Stimulated activated CD8-positive, alpha-beta memory T cell treated with anti-CD3 and anti-CD28 coated beads, Interleukin-2, amount 100 ng/mL, for 1 hour (primary cell): ENCODE measurements at places on chromosomes 1 and 21.

DNA sequence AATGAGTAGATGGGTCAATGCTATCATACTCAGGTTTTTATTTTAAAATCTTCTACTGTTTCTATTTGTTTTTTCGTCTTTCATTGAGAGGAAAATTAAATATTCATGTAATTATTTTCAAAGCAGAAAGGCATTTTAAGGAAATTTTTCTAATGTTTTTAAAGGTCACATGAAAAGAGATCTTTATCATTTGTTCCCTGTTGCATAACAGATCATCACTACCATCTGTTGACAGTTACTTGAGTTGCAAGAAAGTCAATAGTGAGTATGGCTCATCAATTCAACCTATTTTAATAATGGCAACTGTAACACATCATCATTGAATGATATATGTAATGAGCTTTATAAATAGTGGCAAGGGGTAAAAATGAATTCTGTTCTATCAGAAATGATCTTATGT lies 369.7 kb downstream of the DPYD start:
- DNase-seq = no peak

DNA sequence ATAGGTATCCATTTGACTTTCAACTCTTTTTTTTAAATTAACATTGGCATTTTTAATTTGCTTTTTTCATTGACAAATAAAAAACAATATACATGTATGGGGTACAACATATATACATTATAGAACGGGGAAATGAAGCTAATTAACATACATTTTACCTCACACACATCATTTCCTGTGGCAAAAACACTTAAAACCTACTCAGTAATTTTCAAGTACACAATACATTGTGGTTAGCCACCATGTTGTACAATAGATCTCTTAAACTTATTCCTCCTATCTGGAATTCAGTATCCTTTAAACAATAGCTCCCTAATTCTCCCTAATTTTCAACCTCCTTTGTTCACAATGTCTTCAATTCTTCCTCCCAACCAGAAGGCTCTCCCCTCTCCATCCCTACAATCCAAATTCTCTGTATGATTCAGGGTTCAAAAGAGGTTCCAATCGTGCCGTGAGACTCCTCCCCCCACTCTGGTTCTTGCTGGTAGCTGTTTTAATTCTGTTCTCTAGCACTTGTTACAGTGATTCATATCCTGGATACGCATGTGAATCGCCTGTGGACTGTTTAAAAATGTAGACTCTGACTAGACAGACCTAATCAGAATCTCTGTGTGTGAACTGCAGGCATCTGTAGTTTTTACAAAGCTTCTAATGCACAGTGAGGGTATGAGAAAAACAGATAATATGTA lies 87.6 kb upstream of the DUSP10 start:
- no peak for DNase-seq

DNA sequence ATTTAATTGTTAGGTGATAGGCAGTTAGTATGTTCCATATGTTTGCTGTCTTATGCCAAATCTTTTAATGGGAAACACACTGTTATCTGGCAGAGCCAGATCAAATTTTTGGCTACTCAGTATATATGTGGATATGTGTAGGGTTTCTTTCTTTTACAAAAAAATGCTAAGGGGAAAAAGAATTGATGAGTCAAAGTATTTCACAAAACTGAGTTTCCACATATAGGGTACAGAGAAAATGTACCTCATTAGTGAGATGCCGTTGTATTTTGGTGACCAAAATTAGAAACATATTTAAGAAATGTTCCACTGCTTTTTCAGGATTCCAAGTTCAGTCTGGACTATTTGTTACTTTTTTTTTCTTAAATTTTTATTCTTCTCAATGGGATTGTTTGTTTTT lies 201.2 kb upstream of the PTGFR start:
- no peak for DNase-seq

GRCh38 chr1:101290922-101291561 lies 54.2 kb downstream of the S1PR1 start:
- no peak for DNase-seq

DNA sequence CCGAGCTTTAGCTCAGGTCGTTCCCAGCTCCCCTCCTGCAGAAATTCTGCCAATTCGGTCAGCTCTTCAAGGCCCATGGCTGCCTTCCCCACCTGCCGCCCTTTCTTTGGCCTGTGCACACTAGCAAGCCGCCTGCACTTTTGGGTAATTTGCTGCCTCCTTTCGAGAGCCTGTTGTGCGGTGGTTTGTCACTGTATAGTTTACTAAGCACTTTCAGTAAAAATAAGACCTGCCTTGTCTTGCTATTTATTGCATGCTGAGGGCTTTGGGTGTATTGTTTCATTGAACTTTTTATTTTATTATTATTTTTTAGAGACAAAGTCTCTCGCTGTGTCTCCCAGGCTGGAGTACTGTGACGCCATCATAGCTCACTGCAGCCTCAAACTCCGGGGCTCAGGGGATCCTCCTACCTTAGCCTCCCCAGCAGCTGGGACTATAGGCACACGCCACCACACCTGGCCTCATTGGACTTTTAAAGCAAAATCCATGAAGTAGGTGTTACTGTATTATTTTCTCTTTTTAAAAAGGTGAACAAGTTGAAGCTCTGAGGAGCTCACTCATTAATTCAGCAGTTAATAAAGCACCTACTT lies 1.1 kb upstream of the FABP3 start:
- DNase-seq = no peak
